ENCODE measurements at places on chromosomes 7 and 10.

DNA sequence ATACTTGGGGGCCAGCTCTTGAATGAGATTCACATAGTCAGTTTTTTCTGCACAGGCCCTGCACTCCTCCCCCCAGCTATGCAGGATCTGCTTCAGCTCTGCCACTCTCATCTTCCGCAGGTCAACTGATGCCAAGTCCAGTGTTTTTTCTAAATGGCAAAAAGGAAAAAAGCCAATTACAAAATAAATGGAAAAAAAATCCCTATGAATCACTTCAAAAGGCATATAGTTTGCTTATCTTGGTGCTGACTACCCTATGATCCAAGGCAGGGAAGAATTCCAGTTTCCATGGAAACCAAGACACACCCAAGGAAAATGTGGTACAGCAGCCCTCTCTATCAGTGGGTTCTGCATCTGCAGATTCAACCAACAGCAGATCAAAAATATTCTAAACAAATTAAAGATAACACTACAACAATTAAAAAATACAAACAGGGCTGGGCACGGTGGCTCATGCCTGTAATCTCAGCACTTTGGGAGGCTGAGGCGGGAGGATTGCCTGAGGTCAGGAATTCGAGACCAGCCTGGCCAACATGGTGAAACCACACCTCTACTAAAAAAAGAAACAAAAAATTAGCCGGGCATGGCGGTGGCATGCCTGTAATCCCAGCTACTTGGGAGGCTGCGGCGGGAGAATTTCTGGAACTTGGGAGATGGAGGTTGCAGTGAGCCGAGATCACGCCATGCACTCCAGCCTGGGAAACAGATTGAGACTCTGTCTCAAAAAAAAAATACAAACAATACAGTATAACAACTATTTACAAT, 17.6 kb downstream of the CDNF start:
- no peak for DNase-seq

DNA sequence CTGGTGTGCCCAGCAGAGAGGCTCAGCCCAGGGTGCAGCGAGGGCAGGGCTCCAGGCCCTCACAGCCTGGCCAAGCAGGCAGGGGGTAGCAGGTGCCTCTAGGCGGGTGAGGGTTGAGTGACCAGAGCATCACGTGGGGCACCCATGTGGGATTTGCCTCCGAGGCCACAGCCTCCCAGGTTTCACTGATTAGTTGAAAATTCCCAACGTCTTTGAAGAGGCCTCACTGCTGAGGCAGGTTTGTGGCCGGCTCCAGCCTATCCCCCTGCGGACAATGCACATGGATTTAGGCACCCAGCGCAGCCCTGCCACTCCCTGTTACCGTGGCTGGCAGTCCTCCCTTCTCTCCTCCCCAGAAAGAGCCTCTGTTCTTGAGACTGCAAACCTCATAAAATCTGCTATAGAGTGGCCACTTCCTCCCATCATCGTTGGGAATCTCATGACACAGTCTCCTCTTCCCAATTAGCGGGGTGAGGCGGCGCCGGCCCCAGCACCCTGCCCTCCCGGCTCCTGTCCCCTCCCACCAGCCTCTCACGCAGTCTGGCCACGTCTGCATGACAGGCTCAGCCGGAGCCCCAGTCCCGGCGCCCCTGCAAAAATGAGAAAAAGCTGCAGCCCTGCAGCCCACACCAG, 10.8 kb downstream of the MYL10 start:
- DNase-seq: no peak

DNA sequence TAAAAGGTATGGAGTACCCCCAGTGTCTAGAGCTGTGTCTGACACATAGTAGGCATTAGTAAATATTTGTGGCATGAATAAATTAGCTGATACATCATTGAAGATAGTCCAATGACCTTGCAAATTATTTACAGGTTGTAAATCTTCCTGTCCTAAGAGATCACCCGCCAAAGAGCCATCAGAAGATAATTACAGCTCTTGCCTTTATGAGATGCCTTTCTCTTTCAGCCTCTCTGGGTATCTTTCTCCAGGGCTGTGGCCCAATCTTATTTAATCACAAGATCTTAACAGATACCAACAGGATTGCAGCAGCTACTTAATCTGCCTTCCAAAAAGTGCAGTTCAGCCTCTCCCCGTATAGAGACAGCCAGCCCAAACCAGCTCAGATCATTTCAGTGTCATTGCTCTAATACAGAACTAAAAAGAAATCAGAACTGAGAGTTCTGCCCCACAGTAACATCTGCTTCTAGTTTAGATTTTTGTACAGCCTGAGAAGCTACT, 41.5 kb downstream of the MYOF start:
- no peak for DNase-seq

DNA sequence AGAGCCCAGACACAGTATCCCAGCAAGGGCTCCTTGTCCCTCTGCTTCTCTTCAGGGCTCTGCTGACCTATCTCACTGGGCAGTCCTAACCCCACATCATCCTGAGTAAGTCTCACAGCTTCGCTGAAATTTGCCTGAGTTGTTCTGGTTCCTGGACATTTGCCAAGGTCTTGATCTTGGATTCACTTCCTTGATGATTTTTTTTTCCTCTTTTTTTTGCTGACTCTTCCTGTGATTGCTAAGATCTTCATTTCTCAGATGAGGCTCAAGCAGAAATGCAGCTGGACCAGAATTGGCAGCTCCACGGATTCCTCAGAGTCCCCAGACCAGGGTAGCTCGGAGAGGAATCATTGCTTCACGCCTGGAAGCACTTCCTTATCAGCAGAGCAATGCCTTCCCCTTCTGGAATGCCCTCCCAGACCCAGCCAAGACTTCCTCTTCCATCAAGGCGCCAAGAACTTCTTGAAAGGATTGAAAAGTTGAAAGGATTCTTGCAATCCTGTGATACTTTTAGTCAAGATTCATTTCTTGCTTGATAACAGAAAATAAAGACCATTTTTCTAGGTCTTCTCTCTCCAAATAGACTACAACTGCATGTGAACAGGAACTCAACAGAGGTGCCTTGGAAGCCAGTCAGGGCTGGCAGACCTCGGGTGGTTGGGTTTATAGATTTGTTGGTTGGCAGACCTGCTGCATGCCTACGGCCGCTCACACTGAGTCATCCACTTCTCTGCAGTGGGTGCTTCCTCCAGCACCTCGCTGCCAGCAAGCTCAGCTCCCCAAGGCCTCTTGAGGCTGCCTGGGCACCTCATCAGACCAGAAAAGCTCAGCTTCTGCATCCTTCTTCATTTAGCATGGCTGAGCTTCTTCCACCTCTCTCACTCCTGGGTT, 8.8 kb upstream of the AFAP1L2 start:
- no peak for DNase-seq

DNA sequence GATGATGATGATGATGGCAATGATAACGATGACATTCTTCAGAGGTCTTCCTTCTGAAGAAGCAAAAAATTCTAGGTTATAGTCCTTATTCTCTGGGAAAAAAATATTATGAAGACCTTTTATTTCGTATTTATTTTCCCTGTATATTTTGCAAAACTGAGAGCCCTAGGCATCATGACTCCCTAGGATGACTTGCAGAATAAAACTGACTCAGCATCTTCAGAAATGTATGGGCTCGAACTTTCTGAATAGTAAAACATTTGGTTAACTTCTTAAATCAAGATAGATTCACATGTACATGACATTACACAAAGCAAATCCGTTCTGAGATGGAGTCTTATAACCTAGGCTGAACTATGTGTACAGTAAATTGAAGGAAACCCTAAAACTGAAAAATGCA, 29.4 kb downstream of the DKK1 start:
- no peak for DNase-seq
